ENCODE measurements at places on chromosomes 1 and 21.

DNA sequence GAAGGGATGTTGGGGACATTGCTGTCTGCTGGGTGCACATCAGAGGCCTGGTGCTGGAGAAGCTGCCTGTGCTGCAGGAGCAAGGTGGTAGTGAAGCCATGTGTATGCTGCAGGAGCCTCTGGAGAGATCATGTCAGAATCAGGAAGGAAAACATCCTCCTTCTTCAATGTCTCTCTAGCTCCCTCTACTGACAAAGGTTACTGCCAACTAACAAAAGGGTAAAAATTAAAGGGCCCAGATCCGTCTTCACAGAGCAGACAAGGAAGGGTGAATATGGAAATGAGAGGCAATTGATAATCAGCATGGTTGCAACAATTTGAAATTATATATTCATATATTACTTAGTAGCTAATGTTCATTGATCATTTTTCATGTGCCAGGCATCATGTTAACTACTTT, 32.2 kb downstream of the FAM177B start:
- DNase-seq: no peak

DNA sequence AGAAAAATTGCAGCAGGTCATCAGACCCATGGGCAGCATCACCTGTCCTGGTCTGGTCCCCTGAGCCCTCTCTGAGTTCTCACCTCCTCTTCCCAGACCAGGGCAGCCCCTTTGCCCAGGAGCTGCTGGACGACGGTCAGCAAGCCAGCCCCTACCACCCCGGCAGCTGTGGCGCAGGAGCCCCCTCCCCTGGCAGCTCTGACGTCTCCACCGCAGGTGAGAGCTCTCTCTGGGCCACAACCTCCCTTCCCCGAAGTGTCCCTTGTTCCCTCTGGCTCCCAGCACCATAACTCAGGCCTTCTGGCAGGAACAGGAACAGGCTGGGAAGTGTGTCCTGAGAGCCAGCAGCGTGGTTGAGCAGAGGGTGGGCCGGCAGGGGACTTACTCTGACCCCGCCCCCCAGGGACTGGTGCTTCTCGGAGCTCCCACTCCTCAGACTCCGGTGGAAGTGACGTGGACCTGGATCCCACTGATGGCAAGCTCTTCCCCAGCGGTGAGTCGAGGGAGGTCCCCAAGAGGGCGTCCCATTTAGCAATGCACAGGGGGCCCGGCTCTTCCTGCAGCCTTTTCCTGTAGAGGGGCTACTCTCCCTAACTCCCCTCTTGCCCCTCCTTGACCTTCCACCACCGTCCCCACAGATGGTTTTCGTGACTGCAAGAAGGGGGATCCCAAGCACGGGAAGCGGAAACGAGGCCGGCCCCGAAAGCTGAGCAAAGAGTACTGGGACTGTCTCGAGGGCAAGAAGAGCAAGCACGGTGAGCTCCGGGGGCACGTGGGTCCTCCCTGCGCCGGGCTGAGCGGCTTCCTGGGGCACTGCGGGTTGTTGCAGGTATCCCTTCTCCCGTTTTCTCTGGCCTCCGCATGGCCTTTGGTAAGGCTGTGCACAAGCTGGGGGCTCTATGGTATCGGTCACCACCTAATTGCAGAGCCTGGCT, 2.4 kb downstream of the ELF3 start:
- no peak for DNase-seq

- no peak for DNase-seq
These were observed 172.7 kb downstream of the BARHL2 start for GRCh38 chr1:90544356-90544755.

GRCh38 chr1:226553924-226554282, 5.3 kb downstream of the STUM start:
- DNase-seq: no peak

DNA sequence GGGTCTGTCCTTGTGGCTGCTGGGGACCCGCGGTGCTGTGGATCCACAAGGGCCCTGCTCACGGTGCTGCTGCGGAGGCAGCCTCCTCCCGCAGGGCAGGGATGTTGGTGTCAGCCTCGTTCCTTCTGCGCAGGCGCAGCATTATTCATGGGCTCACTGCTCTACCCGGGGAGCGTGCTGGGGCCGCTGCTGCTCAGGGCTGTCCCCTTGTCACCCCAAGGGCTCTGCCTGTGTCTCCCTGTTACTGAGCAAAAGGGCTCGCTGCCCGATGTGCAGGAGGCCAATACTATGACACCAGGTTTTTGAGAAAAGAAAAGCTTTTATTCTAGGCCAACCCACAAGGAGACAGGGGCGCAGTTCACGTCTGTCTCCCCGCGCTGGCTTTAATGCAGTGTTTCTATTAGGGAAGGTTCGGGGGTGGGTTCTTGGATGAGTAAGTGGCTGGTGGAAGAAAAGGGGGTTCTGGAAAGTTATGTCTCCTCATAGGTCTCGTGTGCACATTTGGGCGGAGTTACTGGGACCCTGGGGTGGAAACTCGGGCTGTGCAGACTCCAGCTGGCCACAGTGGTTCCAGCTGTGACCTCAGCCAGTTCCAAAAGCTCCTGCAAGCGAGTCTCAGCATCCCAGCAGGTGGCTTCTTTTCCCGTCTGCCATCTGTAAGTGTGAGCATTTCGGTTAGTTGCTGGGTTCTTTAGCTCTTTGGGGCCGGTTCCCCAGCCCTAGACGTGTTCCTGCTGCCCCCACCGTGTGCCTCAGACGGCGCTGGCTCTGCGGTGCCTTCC, 40.8 kb upstream of the LRRC3 start:
- no peak for DNase-seq

DNA sequence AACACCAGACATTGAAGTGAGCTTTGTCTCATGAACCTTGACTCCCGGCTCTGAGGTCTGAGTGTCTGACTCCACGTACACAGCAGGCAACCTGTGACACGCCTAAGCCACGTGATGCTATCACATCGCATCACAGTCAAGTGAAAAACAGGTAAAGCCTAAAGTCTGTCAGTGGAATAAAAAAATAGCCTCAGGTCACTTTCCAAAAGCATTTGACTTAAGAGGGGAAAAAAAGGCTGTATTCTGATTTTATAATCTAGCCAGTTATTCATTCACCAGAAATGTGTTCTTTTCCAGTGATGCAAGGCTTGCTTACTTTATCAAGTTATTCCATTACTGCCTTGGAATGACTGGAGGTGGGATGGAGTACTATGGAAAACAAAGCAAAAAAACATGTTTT, 163.2 kb upstream of the HMCN1 start:
- no peak for DNase-seq

DNA sequence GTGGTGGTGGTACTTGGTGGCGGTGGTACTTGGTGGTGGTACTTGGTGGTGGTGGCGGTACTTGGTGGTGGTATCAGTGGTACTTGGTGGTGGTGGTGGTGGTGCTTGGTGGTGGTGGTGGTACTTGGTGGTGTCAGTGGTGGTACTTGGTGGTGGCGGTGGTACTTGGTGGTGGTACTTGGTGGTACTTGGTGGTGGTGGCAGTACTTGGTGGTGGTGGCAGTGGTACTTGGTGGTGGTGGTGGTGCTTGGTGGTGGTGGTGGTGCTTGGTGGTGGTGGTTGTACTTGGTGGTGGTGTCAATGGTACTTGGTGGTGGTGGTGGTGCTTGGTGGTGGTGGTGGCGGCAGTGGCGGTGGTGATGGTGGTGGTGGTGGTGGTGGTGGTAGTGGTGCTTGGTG, 20.2 kb downstream of the COQ8A start:
- DNase-seq: no peak

DNA sequence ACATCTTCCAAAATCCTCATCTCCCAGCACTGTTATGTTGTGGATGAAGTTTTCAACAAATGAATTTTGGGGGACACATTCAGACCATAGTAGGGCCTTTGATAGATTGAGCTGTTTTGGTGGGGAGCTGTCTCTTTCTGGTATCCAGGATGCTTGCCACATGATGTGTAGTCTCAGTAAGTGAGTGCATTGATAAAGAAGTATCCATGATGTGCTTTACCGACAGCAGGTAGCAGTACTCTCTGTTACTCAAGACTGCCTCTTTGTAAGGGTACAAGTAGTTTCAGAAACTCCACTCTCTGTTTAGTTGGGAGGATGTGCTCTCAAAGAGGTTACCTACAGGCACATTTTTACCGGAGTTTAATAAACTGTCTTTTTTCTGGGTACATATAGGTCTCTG, 26.5 kb downstream of the DYRK1A start:
- DNase-seq: no peak

GRCh38 chr1:22526098-22526497, 37.2 kb upstream of the EPHA8 start:
- DNase-seq: no peak

DNA sequence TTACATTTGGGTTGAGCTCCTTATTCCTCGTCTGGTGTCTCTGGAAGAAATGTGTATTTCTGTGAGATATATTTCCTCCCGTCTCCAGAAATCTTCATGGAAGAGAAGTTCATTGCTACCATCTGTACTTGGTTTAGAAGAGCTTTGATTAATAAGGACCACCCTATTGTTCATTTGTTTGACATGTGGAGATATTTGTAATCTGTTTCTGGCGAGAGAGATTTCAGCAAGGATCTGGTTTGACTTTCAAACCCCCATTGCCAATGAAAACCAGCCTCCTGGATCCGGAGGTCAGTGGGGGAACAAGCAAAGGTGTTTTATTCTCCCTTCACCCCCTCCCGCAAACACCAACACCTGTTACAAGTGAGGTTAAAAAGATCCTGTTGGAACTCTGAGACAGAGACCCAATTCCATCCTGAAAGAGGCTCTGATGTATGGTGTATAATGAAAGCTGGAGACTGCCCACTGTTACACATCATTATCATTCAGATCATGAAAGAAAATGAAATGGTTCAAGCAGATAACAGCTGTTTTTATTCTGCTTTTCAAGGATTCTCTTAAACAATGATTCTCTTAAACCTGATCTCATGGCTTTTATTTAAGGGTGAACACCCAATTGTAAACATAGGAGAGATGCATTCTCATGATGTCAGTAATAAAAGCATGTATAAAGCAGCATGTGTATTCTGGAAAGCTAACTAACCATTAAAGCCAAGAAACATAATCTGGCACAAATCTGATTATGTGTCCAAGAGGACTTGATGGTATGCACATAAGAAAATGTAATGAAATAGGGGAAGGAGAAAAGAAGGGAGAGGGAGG, 393.5 kb upstream of the ADGRL2 start:
- no peak for DNase-seq

DNA sequence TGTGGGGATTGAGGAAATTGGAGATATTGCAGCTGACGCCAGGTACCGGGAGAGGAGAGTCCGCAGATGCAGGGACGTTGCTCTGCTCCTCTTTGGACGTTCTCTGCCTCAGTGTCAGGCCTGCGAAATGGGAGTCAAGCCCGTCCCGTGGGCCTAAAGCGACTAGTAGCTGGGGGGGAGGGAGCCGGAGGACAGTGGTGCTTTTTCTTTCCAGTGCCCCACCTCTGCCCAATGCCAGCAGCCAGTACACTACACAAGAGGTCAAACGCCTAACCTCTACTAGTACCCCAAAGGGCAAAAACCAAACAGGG, 413.6 kb upstream of the ESRRG start:
- DNase-seq: no peak

DNA sequence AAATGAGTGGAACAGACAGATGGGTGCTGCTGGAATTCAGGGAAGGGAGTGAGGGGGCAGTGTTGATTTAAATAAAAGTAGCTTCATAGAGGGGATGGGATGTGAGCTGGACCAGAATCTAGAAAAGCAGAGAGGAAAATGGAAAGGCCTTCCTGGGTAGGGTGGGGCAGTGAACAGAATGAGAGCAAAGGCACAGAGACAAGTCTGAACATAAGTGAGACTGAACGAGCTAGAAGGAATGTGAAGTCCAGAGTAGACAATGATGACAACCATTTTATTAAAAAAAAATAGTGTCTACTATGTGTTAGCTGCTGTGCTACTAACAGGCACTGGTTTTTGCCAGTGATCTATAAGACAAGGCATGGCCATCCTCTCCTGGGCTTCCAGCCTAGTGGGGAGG, 36.0 kb downstream of the ELK4 start:
- DNase-seq: no peak

GRCh38 chr1:236913371-236914037, 90.7 kb downstream of the MT1HL1 start:
- DNase-seq: no peak

DNA sequence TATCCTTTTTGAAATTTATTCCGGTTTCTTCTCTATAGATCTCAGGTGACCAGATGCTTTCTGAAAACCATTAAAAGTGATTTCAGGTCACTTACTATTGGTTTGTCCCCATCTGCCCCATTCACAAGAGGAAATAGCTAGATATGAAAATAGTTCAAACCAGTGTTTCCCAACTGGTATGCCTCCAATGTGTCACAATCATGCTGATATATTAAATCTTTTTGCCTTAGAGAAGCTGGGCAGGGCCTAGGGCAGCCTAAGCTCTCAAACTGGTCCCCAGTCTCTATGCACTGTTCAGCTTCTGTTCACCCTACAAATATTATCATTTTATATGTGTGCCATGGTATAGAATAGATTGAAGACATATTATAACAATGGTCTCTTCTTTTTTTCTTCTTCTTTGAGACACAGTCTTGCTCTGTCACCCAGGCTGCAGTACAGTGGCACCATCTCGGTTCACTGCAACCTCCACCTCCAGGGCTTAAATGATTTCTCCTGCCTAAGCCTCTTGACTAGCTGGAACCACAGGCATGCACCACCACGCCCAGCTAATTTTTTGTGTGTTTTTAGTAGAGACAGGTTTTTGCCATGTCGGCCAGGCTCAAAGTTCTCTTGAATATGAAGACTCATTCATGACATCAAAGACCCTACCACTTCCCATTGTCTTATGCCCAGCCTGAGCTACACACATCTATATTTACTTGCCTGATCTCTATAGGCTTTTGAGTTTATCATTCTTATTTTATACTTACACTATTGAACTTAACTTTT, 15.7 kb downstream of the PTPN22 start:
- no peak for DNase-seq

- no peak for DNase-seq
These were observed 42.8 kb upstream of the USP24 start for GRCh38 chr1:55257958-55258357.

- DNase-seq: no peak
These were observed 34.7 kb downstream of the RCAN1 start for GRCh38 chr21:34580181-34580700.

- DNase-seq: no peak
These were observed 89.4 kb upstream of the IPO9 start for GRCh38 chr1:201739492-201740085.

- no peak for DNase-seq
These were observed 20.8 kb upstream of the C1orf159 start for GRCh38 chr1:1136547-1137230.

DNA sequence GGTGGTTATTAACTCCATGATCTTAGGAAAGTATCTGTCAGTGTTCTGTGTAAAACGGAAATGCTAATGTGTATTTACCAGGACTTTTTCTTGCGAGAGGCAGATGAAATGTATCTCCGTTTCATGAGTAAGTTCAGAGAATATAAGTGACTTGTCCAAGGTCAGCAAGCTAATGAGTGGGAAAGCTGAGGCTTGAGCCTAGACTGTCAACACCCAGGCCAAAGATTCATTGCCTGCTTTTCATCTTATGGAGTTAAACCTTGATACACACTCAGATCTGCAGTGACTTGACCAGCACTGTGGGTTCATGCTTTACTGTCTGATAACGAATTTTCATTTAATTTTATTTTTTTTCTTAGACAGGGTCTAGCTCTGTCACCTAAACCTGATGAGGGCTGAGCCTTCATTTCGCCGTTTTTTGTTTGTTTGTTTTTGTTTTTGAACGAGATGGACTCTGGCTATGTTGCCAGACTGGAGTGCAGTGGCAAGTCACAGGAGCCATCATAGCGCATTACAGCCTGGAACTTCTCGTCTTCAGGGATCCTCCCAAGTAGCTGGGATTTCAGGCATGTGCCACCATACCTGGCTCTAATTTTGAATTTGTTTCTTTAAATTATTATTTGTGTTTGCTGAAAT, 918 bp upstream of the JTB start:
- DNase-seq: no peak

- no peak for DNase-seq
These were observed 94.7 kb upstream of the SMYD2 start for GRCh38 chr1:214186103-214186824.
